ENCODE measurements at places on chromosomes 1 and 21.
A peak's percentile ranks its signal among the peaks of the same experiment; 100 is the strongest.

- no peak for DNase-seq
These were observed 12.5 kb downstream of the MAST2 start for GRCh38 chr1:45815667-45816458.

GRCh38 chr1:193841857-193842256 is 655.4 kb upstream of the B3GALT2 start:
- DNase-seq, result no peak

GRCh38 chr1:171422511-171422910 is 62.8 kb upstream of the PRRC2C start:
- no peak for DNase-seq

DNA sequence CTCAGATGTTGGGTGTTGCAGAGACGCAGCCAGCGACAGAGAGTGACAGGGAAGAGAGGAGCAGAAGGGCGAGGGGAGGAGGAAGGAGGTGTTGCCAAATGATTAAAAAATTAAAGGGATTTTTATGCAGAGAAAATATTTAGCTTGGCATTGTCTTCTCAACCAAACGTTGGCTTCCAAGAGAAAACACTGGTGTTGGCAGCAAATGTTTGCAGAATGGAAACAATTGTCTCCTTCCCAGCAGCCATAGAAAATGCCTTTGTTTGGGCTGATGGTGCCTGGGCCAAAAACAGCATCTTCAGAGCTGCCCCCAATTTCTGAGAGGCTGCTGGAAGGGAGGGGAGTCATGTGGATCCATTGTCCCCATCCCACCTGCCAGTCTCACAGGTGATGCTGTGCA is 29.7 kb upstream of the GRIK3 start:
- DNase-seq, result no peak

DNA sequence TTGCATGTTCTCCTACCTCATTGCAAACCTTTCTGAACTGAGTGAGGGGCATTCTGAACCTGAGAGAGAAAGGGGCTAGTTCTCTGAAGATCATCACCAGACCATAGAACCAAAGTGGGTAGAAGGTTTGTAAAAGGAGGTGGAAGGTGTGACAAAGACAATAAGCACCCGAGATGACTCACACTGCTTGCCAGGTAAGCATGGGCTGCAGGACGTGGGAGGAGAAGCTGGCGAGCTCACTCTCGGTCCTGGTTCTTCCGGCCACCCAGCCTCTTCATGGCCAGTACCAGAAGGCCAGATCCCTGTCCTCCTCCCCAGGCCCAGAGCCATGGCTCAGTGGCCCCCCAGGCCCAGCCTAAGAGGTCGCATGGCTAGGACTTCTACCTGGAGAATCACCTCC is 128.3 kb downstream of the TMEM53 start:
- no peak for DNase-seq

DNA sequence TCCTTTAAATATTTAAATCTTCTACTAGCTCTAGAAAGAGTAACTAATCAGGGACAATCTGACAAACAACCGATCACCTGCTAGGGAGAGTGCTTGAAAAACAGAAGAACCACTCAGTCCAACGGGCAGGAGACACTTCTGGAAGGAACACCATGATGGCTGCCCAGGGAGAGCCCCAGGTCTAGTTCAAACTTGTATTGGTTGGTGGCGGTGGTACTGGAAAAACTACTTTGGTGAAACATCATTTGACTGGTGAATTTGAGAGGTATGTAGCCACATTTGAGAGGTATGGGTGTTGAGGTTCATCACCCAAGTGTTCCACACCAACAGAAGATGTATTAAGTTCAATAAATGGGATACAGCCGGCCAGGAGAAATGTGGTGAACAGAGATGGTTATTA is 4.8 kb upstream of the WDR47 start:
- no peak for DNase-seq

DNA sequence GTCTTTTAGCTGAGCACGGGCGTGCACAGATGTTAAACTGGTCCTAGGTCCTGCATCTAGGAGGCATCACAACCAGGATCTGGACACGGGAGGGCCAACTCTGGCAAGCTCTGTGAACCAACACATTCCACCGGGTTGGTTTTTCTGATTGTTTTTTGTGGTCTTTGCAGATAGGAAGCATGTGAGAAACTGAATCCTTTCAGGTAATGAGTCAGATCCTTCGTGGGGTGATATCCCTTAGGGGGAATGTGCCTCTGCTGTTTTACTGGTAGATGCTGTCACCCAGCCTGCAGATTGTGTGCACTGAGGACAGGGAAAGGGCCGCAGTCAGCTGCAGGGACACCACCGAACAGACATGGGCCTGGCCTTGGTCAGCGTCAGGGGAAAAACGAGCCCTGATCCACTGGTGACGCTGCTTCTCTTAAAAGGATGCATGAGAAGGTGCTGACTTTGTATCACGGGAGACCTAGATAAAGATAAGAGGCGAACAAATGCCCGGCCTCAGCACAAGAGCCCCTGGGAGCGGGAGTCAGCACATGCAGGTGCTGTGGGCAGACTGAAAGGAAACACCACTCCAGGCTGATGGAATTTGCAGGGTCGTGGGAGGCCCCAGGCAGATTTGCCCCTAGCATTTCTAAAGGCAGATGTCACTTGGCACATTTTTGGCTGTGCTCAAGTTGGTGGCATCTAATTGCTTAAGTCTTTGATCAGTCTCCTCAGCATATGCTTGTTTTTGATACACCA is 51.1 kb downstream of the DOP1B start:
- no peak for DNase-seq

DNA sequence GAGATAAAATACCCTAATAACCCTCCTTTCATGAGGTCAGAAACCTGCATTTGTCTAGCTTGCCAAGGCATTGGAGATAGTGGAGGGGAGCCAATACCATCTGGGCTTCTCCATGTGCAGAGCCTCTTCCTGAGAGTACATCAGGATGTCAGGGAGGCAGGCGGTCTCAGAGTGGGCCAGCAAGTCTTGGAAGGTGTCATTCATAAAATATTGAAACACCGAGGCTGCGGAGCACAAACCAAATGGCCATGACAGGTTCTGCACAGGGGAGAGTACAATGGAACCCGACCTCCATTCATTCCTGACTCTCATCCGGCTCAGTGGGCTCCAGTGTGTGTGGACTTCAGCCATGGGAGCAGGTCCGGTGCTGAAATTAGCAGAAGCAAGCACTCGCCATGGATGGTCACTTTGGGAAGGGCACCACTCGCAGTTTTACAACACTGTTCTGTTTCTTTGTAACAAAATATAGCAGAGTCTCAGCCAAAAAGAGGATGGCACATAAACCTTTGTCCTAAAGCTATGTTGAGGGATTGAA is 446.6 kb downstream of the SIPA1L2 start:
- DNase-seq, result no peak

- no peak for DNase-seq
These were observed 14.9 kb downstream of the UTP11 start for GRCh38 chr1:38027201-38028104.

DNA sequence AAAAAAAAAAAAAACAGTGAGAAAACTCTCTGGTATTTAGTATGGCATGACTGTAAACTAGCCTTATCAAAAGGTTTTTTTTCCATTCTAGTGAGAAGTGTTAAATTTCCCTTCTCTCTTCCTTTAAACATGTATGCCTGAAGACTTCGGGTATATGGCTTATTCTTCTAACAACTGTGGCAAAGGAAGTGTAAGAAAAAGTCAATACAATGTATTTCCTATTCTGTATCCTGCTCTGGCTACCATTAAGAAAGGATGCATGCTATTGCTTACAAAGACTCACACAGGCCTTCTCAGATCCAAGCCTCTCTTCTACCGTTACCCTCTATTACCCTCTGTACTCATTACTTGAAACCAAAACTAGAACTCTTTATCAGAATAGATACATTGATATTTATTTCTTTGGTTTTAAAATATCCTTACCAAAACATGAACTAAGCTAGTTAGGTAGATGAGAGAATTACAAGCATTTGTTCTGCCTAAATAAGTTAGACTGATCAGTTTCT is 8.4 kb downstream of the CEPT1 start:
- no peak for DNase-seq

DNA sequence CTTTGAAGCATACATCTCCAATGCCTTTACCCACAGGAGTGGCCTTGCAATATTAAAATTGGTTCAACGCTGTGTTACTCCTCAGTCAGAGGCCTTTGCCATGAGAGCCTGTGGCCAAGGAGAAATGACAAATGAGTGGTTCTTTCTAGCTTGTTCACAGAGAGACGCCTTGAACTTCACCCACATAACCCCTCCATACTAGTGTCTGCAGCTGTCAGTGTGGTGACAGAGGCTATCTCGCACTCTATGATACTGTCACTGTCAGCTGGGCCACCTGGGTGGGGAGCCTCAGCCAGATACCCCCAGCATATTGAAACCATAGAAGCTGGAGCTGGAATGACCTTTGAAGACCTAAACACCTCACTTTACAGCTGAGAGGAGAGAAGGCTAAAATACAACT is 57.4 kb upstream of the LBR start:
- DNase-seq, result no peak

DNA sequence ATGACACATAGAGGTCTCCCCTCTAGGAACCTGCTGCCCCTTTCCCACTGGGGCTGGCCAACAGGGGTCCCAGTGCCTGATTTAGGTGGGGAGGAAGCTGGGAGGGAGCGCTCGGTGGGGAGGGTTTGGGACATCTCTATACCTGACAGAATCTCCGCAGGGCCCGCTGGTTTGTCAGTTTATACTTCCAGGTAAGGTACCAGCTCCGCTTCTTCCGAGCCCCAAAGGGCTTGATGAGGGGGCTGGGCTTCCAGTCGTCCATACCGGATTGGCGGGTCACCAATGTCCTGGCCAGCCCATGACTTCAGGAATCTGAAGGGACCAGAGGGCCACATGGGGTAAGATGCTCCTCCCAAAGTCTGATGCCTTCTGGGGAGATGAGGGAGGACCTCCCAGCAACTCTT is 672 bp downstream of the POMGNT1 start:
- no peak for DNase-seq

- DNase-seq, result no peak
These were observed 9.9 kb upstream of the LRRC39 start for GRCh38 chr1:100187912-100188311.

- DNase-seq, result peak; percentile 66
These were observed 13.9 kb upstream of the CAMK1G start for GRCh38 chr1:209569455-209570207.

- DNase-seq, result no peak
These were observed 129.8 kb upstream of the PRDX6 start for GRCh38 chr1:173347282-173347818.

GRCh38 chr1:147851149-147851548 is 51.4 kb upstream of the GJA8 start:
- no peak for DNase-seq

- no peak for DNase-seq
These were observed 875 bp upstream of the FAM3B start for GRCh38 chr21:41315726-41316125.

GRCh38 chr1:232579466-232579865 is 50.5 kb downstream of the SIPA1L2 start:
- DNase-seq, result no peak

Data from right renal pelvis (tissue), 4 donors.